Stimulated activated CD8-positive, alpha-beta memory T cell treated with anti-CD3 and anti-CD28 coated beads, Interleukin-15, amount 100 ng/mL, for 1 hour (primary cell): ENCODE measurements at places on chromosomes 7 and 10.
A peak's percentile ranks its signal among the peaks of the same experiment; 100 is the strongest.

DNA sequence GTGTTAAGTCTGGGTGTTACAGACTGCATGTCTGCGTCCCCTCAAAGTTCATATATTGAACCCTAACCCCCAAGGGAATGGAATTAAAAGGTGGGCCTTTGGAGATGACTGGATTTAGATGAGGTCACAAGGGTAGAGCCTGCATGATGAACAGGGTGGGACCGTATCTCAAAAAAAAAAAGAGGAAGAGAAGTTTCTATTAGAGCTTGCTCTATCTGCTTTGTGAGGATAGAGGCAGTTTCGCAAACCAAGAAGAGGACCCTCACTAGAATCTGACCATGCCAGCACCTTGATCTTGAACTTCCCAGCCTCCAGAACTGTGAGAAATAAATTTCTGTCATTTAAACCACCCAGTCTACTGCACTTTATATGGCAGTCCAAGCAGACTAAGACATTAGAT lies 1.4 kb downstream of the KIN start:
- DNase-seq = no peak

DNA sequence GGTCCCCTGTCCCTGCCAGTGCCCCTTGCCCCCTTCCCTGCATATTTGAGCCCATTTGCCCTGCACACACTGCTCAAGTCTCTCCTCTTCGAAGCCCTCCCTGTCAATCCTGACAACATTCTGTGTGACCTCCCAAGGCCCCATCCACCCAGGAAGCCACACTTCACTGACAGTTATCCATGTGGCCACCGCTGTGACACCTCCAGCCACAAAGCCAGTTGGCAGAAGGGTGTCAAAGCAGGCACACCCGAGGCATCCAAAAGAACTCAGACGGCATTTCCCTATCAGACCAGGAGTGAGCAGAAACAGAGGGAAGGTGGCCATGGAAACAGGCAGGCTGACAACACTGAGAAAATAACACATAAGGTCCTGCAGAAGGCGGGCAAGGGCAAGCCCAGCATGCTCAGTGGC lies 4.6 kb downstream of the POLM start:
- no peak for DNase-seq

- DNase-seq = no peak
Measured at GRCh38 chr7:108055611-108056021, 52.7 kb upstream of the LAMB1 start.

DNA sequence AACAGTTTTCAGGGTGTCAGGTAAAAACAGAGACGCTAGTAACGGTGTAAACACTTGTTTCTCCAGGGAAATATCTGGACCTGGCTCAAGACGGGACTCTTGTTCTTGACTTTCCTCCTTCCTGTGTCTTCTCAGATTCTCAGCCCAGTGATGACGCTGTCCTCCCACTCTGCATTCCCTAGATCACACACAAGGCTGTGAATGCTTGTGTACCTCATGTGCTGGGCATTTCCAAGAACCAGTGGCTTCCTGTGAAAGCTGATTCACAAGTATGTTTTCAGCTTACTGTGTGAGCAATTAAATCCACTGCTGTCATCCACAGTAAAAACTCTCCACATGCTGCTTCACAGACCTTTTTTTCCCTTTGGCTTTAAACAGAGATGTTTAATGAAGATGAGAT lies 193.8 kb upstream of the DPP6 start:
- DNase-seq = no peak

DNA sequence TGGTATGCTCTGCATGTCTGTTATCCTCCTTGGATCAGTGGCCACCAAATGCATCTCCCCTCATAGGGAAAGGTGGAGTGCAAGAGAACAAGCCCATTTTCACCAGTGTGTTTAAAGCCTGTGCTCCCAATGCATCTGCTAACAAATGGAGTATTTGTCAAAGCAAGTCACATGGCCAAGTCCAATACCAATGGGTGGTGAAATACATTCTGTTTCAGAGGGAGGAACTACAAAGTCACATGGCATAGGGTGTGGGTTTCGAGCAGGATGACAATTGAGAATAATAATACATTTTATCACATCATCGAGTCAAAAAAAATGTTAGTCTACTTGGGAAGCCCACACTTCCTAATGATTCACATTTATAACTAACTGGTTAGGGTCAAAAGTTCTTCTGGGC lies 62.7 kb downstream of the SUGCT start:
- no peak for DNase-seq

GRCh38 chr10:95618101-95618500 lies 38.4 kb downstream of the ALDH18A1 start:
- DNase-seq = no peak

DNA sequence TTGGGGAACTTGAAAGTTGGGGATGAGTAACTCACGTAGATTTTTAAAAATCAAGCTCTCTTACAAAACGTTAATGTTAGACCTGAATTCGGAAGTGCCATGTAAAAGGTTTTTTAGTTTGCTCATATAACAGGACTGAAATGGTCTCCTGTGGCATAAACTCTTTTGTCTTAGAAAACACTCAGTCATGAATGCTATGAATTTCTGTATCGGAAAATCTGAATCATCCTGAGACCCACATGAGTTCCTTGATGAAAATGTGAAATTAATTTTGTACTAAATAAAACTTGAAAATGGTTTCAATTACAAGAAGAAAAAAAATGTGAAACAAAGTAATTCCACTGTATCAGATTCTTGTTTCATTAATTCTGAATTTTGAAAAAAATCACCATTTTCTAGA lies 134.8 kb upstream of the BMPER start:
- DNase-seq = no peak

GRCh38 chr10:35352512-35352911 lies 16.2 kb downstream of the CCNY start:
- DNase-seq = no peak

GRCh38 chr10:110360857-110361474 lies 56.2 kb upstream of the SMNDC1 start:
- DNase-seq = no peak

DNA sequence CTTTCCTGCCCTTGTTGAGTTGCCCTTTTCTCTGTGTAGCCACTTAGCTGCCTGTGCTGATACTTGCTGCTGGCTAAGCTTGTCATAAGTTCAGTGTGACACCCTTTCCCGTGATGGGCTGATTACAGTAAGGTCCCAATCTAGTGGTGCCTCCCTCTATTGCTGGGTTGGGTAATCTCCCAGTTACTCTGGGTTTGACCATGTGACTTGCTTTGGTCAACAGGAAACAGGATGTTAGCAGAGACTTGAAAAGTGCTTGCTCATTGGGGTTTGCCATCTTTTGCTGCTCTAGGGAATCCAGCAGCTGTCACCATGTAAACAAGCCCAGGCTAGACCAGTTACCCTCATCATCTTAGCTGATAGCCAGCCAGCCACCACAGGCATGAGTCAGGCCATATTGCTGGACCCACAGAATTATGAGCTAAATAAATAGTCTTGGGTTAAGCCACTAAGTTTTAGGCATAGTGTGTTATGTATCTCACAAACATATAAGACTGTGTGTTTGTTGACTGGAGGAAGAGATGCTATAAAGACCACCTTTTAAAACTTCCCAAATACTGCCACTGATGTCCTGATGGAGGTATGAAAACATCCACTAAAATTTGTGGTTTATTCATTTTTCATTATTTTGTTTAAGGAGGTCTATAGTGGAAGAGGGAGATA lies 4.0 kb upstream of the LEP start:
- DNase-seq = no peak

GRCh38 chr7:101315336-101315735 lies 6.3 kb downstream of the IFT22 start:
- DNase-seq = peak; percentile 34

GRCh38 chr10:102059987-102060386 lies 4.0 kb upstream of the ARMH3 start:
- DNase-seq = no peak

- DNase-seq = no peak
Measured at GRCh38 chr10:42734536-42734935, 48.1 kb upstream of the BMS1 start.

GRCh38 chr10:124497196-124497881 lies 35.7 kb downstream of the LHPP start:
- DNase-seq = no peak

DNA sequence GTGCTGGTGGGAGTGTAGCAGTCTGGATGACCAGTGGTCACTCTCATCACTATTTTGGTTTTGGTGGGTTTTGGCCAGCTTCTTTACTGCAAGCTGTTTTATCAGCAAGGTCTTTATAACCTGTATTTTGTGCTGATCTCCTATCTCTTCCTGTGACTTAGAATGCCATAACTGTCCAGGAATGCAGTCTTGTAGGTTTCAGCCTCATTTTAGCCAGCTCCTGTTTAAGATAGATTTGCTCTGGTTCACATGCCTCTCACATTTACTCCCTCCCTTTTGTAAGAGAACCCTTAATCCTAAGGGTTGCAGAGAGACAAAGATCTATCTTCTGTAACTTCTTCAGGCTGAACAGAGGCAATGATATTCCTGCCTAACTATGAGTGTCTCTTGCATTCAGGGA lies 51.2 kb upstream of the INHBA start:
- no peak for DNase-seq

- DNase-seq = no peak
Measured at GRCh38 chr10:98396096-98397063, 18.6 kb downstream of the PYROXD2 start.

DNA sequence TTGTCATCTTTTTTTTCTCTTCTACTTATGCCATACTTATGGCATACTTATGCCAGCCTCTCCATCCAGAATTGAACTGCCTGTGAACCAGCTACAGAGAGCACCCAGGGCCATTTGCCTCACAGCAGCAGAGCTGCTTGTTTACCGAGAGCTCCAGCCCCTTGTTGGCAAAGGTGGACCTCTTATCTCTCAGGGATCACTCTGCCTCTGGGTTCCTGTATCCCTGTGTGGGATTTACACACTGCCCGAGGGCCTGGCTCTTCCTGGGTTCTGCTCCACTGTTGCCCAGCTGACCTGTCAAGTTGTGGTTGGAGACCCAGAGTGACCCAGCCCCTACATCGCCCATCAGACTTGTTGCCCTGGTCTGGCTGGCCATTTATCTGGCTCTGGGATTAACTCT lies 22.3 kb downstream of the MRPS33 start:
- no peak for DNase-seq

DNA sequence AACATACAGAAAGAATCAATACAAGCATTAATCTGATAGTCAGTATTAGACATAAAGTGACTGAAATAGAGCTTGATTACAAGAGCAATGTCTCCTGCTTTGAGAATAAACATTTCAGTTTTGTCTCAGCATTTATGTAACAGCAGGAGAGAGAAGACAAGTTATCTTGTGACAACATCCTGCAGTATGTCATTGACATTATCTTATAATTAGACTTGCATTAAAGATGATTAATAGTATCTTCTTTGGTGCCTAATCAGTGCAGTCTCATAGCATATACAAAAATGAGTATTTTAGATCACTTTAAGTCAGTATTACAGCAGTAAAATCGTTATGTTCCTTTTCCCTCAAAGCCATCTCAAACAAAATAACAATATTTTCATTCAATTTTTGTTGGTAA lies 436.1 kb upstream of the ETV1 start:
- DNase-seq = no peak

DNA sequence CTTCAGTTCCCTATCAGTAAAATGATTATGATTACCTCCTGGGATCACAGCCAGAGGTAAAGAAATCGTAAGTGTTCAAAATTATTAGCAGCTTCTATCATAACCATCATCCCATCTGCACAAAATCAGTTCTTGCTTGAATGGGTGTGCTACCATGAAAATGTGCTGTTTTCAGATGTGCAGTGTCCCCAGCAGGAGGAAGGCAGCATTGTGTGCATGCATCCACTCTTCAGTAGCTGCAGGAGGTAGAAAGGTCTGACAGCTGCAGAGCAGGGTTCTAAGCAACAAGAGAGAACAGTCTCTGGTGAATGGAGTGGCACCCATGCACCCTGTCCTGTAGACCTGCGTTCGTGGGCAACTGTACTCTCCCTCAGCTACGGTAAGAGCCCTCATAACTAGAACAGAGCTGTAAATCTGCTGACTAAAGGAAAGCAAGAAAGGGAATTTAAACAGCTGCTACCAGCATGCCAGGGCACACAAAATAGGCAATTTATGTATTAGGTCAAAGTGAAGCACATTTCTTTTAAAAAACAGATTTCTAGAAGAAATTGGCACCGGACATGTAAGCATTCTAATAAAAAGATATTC lies 21.2 kb downstream of the VSTM2A start:
- no peak for DNase-seq

GRCh38 chr7:53603461-53603860 lies 568.0 kb downstream of the POM121L12 start:
- no peak for DNase-seq

DNA sequence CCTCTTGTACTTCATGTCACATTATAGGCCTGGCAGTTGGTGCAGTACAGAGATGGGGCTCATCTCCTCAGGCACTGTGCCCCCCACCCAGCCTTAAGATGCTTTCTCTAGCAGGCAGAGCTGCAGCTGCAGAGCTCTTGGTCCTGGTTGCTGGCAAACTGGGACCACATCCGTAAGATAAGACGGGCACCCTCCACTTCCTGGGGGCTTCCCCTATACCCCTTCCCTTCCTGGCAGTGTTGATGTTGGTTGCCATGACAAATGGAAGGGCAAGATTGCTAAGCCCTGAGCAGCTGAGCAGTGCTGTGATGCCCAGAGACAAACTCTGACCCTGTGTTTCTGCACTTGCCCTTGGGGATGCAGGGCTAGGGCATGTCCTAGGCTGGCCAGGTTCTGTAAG lies 103.4 kb upstream of the ANLN start:
- DNase-seq = peak; percentile 28

GRCh38 chr10:67609996-67610793 lies 85.8 kb downstream of the CTNNA3 start:
- DNase-seq = no peak

GRCh38 chr7:147804032-147804431 lies 786.5 kb upstream of the C7orf33 start:
- no peak for DNase-seq

- DNase-seq = no peak
Measured at GRCh38 chr10:98453729-98454128, 7.0 kb upstream of the HPS1 start.

- no peak for DNase-seq
Measured at GRCh38 chr7:114539575-114539974, 125.0 kb downstream of the FOXP2 start.

DNA sequence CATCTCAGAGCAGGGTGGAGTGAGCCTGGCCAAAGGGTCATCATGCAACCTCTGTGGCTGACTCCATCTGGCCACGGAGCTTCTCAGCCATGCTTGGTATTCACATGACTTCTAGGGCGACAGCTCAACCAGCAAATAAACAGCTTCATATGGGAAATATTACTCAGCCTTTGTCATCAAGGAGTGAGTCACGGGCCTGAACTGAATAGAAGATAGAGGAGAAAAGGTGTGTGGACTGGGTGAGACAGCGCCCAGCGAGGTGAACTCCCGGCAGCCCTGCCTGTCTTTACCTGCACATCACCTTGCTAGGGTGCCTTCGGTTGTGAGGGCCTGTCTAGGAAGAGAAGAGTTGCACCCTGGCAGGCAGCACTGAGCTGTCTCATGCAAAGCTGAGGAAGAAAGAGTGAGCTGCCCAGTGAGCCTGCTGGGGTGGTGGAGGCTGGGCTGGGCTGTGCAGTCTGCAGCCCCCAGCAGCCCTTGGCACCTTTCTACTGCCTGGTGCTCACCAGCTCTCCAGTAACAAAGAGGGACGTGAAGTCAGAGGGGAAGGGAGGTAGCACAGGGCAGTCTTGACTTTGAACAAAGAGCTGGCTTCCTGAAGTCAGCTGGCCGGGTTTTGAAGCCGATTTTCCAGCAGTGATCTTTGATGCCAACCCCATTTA lies 114.2 kb downstream of the EGFR start:
- no peak for DNase-seq

GRCh38 chr7:17601921-17602320 lies 303.5 kb downstream of the AHR start:
- DNase-seq = no peak

- DNase-seq = no peak
Measured at GRCh38 chr10:87685832-87686574, 26.3 kb downstream of the PAPSS2 start.

- DNase-seq = no peak
Measured at GRCh38 chr10:4066581-4067390, 281.8 kb upstream of the KLF6 start.
